ENCODE measurements at places on chromosomes 12 and 14.

DNA sequence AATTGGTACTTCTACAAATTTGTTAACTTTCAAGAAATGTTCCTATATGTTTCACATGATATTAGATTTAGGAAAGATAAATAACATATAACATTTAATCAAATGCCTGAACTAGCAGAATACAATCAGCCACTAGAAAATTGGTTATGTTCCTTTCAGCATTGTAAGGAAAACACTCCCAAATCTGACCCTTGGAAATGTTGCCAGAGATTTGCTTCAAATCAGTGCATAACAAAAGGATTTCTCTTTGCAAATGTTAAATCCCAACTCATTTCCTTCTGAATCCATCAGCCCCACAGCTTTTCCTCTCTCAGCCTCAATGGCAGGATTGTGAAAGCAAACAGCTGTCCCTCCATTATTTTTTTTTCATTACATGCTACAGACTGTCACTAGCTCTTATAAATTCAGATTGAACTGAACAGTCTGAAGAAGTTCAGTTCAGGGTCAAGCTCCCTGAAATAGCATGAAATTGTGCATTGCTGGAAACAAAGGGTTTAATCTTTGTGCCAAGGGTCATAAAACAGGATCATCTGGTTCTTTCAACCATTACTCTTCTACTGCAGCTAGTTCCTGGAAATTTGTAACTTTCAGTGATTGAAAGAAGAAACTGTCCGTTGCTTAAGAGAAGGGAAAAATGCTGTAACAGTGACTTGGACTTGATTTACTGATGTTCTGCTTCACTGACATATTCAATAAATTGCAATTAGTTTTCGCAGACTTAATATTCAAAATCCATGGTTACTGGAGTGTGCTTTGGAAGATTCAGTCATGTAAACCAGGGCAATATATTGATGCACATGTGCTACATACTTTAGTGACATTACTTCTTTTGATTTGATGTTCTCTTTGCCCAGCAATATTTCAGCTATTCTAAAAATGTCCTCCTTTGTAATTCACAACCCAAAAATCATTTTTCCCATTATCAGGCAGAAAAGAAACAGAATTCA, 246.4 kb downstream of the RPL10L start:
- DNase-seq = no peak

DNA sequence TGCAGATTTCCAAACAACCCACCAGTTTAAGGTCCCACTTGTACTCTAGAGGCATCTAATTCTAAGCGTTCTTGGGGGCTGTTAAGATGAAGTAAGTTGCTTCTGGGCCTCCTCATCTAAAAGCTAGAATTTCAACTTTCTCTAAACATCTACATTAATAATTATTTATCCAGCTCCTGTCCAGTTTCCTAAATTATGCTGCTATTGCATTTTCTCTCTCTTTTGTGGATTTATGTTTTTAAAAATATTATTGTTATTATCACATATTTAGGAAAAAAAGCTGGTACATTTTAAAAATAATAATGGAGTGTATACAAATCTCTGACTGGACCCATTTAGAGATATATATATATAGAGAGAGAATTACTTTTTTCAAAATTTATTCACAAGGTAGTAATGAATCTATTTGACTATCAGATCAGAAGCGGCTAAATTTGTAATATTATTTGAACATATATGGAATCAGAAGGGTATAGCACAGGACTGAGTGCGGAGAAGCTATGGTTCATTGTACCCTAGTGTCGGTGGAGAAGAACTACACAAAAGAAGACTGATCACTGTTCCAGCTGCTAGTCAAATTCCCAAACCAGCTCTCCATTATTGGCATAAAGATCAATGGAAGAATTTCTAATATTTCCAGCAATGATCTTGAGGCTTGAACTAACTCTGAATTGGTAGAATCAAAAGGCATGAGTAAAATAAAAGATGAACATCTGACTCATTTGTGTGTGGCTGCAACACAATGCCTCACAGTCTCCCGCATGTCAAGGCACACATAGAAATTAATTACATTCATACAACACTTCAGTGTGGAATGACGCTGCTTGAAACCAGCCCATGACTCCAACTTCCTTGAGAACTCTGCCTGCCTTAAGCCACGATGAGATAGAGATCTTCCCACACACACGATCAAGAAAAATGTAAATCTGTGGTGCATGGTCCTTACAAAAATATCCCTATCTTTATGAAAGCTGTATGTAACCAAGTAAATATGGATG, 433.4 kb upstream of the OR4E1 start:
- peak; percentile 11 for DNase-seq

- DNase-seq = no peak
These were observed 16.6 kb upstream of the KLRF1 start for GRCh38 chr12:9810671-9811070.

GRCh38 chr12:95721320-95721719, 69.2 kb downstream of the NTN4 start:
- DNase-seq = no peak

DNA sequence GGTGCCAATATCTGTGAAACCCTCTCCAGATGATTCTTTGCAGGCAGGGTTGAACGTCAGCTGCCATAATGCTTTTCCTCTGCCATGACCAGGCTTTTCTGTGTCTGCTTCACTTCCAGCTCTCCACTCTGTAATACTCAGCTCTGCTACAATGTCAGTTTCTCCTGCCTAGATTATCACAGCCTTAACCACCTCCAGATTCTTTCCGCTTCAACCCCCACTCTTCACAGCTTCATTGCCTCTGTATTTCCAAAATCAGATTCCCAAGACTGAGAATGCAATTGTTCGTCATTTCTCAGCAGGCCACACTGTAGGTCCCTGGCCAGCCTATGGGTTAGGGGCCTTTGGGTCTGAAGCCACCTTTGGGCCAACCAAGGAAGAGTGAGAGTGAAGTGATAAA, 73.7 kb upstream of the SCN8A start:
- DNase-seq = no peak

DNA sequence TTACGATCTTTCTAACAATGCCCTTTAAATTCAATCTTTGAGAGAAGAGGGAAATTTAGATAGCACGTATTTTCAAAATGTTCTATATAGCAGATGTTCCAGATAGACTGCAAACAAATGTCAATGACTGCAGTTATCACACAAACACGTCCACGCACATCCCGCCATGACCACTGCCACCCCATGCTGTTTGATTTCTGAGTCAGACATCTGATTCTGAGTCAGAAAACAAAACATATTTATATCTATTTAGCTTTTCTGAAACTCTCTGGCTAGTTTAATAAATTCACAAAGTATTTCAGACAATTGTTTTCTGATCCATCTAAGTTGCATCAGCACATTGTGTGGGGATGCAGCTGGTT, 105.9 kb upstream of the BCAT1 start:
- peak; percentile 60 for DNase-seq

GRCh38 chr14:104341532-104342434, 203.4 kb downstream of the KIF26A start:
- no peak for DNase-seq

DNA sequence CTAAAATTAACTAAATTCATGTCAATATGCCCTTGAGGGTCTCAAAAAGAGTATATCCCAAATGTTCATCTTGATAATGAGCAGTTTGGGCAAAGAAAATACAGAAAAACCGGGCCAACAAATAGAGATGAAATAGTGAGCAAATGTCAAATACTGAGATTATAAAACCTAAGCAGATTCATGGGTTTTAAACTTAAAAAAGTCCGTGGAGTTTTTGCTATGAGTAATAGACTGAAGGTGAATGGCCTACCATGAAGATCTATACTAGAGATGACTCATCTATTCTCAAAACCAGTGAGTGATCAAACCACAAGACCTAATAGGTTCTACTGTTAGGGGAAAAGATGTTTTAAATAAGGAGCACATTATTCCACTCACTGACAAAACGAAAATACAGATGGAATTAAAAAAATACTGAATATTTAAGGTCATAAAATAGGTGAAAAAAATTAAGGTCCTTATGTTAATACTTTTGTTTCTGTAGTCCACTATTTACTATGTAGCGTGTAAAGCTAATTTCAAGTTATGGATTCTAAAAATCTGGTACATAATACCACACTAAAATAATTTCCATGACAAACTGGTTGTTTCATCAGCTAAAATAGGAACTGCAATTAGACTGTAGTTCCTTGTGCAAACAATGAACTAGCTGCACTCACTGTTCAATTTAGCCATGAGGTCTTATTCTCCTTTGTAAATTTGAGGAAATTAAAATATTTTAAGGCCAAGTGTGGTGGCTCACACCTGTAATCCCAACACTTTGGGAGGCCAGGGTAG, 5.0 kb downstream of the HNRNPC start:
- no peak for DNase-seq

- no peak for DNase-seq
These were observed 26.2 kb upstream of the KTN1 start for GRCh38 chr14:55553791-55554190.

- no peak for DNase-seq
These were observed 1.5 kb downstream of the ZNF605 start for GRCh38 chr12:132954471-132955048.

- no peak for DNase-seq
These were observed 27.6 kb downstream of the SLC2A13 start for GRCh38 chr12:40078266-40078665.
